LoVo (cell line): ENCODE measurements at places on chromosomes 5 and 9.

DNA sequence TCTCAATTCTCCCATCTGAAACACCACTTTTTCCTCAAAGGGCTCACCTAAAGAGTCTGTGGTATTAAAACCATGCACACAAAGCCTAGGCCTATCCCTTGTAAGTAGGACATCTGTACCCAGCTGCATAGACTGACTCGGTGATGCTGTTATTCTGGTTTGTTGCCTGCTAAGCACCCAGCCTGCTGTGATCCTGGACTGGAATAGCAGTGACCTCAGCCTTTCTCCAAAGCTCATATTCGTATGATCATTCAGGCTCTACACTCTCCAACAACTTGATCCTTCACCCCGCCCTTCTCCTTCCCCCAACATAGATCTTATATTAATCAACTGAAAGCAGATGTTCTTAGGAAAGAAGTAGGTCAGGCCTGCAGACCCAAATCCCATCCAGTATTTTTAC is 81.4 kb upstream of the WWC1 start:
- no peak for DNase-seq

GRCh38 chr5:141514330-141515133 is 25.7 kb downstream of the PCDHGC5 start:
- no peak for DNase-seq

DNA sequence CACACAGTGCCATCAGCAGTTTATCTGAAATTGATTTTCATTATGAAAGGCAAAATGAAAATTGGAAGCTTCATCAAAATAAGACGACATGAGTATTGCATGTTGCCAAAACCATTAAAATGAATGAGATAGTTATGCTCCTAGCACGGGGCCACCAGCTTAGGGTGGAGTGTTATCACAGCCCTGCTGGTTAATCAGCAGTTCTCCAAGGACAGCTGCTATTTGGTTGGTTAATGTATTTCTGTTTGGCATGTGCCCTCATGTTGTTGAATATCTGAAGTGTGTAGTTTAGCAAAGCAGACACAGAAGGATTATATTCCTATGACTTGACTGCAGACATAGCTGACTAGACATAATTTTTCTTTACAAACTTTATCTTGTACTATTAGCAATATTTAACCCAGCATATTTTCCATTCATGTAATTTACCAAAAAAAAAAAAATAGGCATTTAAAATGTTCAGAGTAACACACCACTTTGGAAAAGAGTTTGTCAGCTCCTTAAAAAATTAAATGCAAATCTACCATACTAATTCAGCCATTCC is 98.6 kb upstream of the PIK3R1 start:
- no peak for DNase-seq

DNA sequence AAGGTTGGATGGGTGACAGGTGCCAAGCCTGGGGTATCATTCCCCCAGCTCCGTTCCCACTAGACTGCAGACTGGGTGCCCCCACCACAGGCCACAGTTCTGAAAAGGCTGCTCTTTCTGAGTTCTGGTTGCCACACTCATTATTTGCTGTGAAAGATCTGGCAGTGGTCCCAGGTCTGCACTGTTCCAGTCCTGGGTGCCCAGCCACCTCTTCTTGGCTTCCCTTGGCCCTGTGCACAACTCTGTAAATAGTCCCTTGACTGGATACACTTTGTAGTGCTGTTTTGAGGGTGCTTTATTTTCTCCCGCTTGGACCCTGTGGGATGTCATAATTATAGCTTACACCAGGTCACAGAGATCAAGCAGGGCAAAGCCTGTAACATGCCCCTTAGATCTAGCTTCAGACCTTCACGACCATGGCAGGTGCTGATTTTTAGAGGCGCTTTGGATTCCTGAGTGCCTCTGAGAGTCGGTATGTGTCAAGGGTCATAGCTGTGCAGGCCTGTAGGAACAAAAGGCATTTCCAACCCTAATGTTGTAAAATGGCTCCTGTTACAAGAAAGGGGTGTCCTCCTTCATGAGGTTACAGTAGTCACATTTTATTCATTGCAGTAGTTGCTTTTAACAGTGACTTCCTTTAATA is 344.9 kb downstream of the ICE1 start:
- DNase-seq = no peak

DNA sequence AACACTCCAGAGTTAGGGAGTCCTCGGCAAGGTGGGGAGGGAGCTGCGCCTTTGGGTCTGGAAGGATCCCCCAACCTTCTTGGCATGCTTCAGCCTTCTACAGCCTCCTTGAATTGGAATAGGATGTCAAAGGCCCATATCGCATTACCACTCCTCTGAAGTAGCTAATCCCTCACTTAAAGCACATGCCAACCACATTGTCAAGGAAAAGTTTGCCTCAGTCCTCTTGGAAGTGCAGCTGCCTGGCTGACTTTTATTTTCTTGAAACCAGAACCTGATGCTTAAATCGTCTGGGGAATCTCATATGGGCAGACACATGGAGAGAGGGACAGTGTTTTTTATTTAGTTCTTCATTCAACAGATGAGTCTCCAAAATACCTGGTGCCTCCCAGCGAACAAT is 14.5 kb downstream of the CXCL14 start:
- DNase-seq = no peak

DNA sequence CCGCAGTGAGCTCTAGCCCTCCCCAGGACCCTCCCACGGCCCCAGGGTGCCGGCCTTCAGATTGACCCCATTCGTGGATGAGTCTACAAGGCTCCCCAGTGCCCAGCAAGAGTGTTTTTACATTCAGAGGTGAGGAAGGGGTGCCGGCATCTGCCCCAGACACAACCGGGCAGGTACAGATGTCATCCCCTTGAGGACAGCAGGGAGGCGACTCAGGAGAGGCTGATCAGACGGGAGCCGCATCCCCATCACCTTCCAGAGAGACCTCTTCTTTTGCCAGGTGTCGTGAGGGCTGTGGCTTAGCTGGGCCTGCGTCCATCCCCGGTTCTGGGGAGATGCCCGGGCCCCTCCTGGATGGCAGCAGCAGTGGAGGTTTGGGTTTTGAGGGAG is 4.3 kb upstream of the LRRC14B start:
- DNase-seq = no peak
